ENCODE measurements at places on chromosomes 7 and 10.
A peak's percentile ranks its signal among the peaks of the same experiment; 100 is the strongest.

DNA sequence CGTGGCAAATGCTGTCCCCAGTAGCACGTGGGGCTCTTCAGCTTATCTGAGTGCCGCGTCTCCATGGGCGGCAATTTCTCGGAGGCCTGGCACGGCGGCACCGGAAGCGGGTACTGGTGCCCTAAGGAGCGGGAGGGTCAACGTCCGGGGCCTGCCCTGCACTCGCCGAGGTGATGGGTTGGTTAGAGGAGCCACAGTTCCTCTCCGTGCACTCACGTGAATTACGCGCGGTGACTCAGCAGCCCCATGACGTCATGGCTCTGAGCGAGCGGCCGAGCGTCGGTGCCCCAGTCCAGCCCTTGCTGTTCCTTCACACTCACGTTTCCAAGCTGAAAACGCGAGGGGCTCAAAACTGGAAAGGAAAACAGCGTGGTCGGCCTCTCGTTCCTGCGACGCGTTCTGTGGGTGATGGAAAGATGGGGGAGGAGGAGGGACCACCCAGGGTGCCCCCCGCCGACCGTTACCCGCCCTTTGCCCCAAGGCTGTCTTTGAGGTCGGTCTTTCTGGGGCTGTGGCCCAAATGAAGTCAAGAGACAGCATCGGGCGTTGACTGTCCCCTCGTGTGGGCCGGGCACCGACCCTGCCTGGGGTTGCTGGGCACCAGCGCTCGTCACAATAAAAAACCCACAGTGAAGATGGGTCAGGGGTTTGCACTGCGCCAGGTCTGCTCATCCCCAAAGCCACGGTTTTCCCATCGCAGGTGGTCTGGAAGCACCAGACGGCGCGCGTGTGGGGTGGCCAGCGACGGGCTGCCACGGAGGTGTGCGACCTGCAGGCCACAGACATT, 70.4 kb upstream of the CFAP46 start:
- no peak for DNase-seq

GRCh38 chr7:30285067-30285535, 704 bp downstream of the ZNRF2 start:
- DNase-seq = peak; percentile 30

DNA sequence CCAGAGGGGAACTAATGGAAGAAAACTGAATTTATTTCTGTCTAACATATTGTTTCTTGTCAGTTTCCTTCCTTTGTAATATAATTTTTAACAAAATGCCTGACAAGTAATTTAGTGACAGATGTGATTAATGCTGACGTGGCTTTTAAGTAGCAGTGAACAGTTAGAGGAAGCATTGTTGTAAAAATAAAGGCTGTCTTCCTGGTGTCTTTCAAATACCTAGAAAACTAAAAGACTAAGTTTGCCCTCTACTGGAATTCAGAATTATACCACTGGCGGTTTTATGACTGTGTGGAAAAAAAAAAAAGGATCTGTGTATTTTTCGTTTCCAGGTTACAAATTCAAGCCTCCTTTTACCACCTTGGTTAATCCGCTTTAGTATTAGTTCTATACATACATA, 217.1 kb upstream of the DPP6 start:
- no peak for DNase-seq

GRCh38 chr10:46224414-46224682, 62.4 kb upstream of the ANTXRL start:
- no peak for DNase-seq

Measured in stimulated activated CD4-positive, alpha-beta T cell treated with anti-CD3 and anti-CD28 coated beads, Interleukin-15, amount 100 ng/mL, for 1 hour (primary cell).